Suprapubic skin (tissue), 4 donors: ENCODE measurements at places on chromosomes 2 and 18. TPM values are rescaled to one million over a fixed set of nuclear protein-coding genes. Genes with fewer than 3 reads are reported as not detected.

ABCG5 gene
- not detected for total RNA-seq

NGEF gene
- total RNA-seq, result 25.0 TPM

GAD1 gene
- not detected for total RNA-seq

ACKR3 gene
- total RNA-seq, result 37.3 TPM

ADGRF3 gene
- total RNA-seq, result 0.21 TPM

ELOA2 gene
- not detected for total RNA-seq

DLGAP1 gene
- 2.1 TPM for total RNA-seq

DNER gene
- 11.6 TPM for total RNA-seq

AGXT gene
- total RNA-seq, result not detected

PMAIP1 gene
- total RNA-seq, result 27.3 TPM

GRCh38 chr2:239227661-239228371, 173.0 kb downstream of the HDAC4 start:
- H3K36me3 ChIP-seq, result no peaks in the 10 kb centered on the region
- H3K27me3 ChIP-seq, result no peaks in the 10 kb centered on the region
- H3K4me3 ChIP-seq, result no peak overlapping the region
- peaks cover 64% of the 10 kb centered on the region for H3K4me1 ChIP-seq
- peak; percentile 61 for DNase-seq
- H3K27ac ChIP-seq, result peak overlapping the region; percentile 70

GRCh38 chr2:13616616-13617015, 899.9 kb downstream of the TRIB2 start:
- H3K27me3 ChIP-seq, result no peaks in the 10 kb centered on the region
- H3K4me1 ChIP-seq, result no peaks in the 10 kb centered on the region
- no peak overlapping the region for H3K27ac ChIP-seq
- no peak overlapping the region for H3K4me3 ChIP-seq
- no peaks in the 10 kb centered on the region for H3K36me3 ChIP-seq

DNA sequence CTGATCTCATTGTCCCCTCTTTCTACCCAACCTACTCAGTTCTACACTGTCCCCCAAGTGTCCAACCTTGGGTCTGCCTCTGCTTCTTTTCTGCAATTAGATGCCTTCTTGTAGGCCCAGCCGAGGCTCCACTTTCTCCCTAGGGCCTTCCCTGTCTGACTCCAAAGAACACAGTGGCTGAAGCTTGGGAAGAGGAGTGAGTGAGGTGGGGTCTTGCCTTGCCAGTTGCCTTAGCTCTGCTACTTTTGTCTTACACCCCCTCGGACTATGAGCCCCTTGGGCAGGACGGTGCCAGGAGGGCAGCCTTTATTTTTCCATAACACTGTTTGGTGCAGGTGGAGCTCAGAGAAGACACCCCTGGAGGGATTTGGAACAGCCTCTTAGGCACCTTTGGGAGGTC, 345.1 kb downstream of the CYP26B1 start:
- DNase-seq, result no peak
- H3K4me3 ChIP-seq, result no peak overlapping the region
- H3K4me1 ChIP-seq, result no peaks in the 10 kb centered on the region
- no peaks in the 10 kb centered on the region for H3K27me3 ChIP-seq
- no peak overlapping the region for H3K27ac ChIP-seq

- H3K27ac ChIP-seq, result peak overlapping the region; percentile 81
- H3K4me3 ChIP-seq, result no peak overlapping the region
- DNase-seq, result no peak
- H3K4me1 ChIP-seq, result peaks cover 56% of the 10 kb centered on the region
These were observed 30.1 kb upstream of the ATL2 start for GRCh38 chr2:38407111-38407682.

GRCh38 chr2:141570474-141571131, 560.2 kb downstream of the LRP1B start:
- no peak overlapping the region for H3K4me3 ChIP-seq
- no peak for DNase-seq
- no peak overlapping the region for H3K27ac ChIP-seq
- no peaks in the 10 kb centered on the region for H3K36me3 ChIP-seq

GRCh38 chr2:20612925-20613916, 37.7 kb downstream of the HS1BP3 start:
- peak; percentile 52 for DNase-seq
- no peaks in the 10 kb centered on the region for H3K36me3 ChIP-seq
- peaks cover 66% of the 10 kb centered on the region for H3K4me1 ChIP-seq
- H3K4me3 ChIP-seq, result no peak overlapping the region
- H3K27ac ChIP-seq, result no peak overlapping the region
- no peaks in the 10 kb centered on the region for H3K27me3 ChIP-seq

- H3K36me3 ChIP-seq, result no peaks in the 10 kb centered on the region
- no peaks in the 10 kb centered on the region for H3K27me3 ChIP-seq
- no peak overlapping the region for H3K4me3 ChIP-seq
- H3K4me1 ChIP-seq, result peaks cover 5% of the 10 kb centered on the region
- no peak for DNase-seq
These were observed 392.8 kb upstream of the GALNT5 start for GRCh38 chr2:156864753-156865152.

DNA sequence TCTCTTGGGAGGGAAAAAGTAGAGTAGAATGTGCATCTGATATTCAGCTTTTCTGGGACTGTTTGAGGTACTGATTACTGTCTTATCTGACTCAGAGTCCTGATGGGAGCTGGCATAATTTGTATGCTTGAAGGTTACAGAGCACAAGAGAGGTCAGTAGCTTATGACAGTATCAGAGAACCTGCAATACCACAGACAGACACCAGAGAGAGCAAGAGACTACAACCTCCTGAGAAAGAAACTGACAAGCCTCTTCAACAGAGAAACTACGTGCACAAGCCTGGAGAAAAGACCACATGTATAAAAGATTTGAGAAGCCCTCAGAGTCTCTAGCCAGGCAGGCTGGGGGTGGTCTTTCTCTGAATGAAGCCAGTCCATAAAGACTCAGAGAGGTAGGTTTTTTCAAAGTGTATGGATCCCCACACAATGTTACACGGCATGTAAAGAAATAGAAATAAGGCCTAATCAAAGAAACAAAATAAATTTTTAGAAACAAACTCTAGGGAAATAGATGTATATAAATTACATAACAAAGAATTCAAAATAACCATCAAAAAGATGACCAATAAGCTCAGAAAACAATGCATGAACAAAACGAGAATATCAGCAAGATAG, 568.3 kb downstream of the LRRTM4 start:
- H3K27ac ChIP-seq, result no peak overlapping the region
- H3K4me1 ChIP-seq, result no peaks in the 10 kb centered on the region
- no peak for DNase-seq
- no peak overlapping the region for H3K4me3 ChIP-seq
- no peaks in the 10 kb centered on the region for H3K36me3 ChIP-seq

GRCh38 chr2:127641846-127642507, 4.0 kb upstream of the GPR17 start:
- H3K4me1 ChIP-seq, result peaks cover 19% of the 10 kb centered on the region
- H3K27me3 ChIP-seq, result no peaks in the 10 kb centered on the region
- DNase-seq, result no peak
- H3K36me3 ChIP-seq, result no peaks in the 10 kb centered on the region
- H3K4me3 ChIP-seq, result no peak overlapping the region

GRCh38 chr18:1222880-1223279, 318.2 kb downstream of the ADCYAP1 start:
- no peak overlapping the region for H3K4me3 ChIP-seq
- H3K36me3 ChIP-seq, result no peaks in the 10 kb centered on the region
- DNase-seq, result no peak
- no peaks in the 10 kb centered on the region for H3K27me3 ChIP-seq
- no peak overlapping the region for H3K27ac ChIP-seq
- H3K4me1 ChIP-seq, result no peaks in the 10 kb centered on the region

DNA sequence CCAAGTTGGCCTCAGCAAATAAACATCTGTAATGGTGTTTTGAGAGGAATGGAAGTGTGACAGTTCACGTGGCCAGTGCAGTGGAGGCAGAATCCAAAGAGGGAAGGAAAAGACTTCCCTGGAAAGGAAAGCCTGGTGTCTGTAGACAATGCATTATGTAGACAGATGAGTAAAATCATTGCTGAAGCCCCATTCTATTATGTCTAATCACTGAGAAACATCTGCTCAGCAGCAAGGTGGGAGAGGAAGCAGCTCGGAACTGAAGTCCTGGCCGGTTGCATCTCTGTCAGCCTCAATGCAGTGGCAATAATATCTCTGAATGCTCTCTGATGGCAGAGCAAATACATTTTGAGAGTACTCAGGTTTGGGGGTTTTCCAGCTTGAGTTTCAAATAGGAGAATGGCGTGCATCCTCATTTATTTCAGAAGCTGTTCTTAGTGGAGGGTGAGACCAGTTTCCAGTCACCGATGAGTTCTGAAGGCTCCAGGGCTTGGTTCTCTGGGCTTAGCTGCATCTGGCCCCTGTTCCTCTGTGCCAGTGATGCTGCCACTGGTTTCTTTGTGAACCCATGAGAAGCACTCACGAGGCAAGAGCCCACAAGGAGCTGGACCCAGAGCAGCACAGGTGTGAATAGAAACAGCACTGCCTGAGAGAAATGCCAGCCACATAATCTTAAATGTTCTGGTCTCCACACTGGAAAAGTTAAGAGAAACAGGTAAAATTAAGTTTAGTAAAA, 63.3 kb downstream of the RPIA start:
- H3K36me3 ChIP-seq, result peaks cover 49% of the 10 kb centered on the region
- no peaks in the 10 kb centered on the region for H3K4me1 ChIP-seq
- no peaks in the 10 kb centered on the region for H3K27me3 ChIP-seq
- H3K27ac ChIP-seq, result no peak overlapping the region

DNA sequence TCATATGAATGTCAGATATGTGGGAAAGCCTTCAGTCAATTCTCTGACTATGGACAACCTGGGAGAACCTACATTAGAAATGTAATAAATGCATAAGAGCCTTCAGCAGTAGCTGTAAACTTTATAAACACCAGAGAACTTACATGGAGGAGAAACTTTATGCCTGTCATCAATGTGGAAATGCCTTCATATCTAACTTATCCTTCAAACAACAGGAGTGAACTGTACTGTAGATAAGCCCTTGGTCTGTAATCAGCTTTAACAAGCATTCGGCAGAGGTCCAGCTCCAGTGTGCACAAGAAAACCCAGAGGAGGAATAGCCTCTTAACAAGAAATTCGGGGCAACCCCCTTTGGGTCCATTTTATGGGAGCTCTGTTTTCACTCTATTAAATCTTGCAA, 14.8 kb upstream of the UXS1 start:
- no peak for DNase-seq
- no peaks in the 10 kb centered on the region for H3K36me3 ChIP-seq
- no peaks in the 10 kb centered on the region for H3K4me1 ChIP-seq
- H3K27me3 ChIP-seq, result no peaks in the 10 kb centered on the region
- H3K27ac ChIP-seq, result no peak overlapping the region

DNA sequence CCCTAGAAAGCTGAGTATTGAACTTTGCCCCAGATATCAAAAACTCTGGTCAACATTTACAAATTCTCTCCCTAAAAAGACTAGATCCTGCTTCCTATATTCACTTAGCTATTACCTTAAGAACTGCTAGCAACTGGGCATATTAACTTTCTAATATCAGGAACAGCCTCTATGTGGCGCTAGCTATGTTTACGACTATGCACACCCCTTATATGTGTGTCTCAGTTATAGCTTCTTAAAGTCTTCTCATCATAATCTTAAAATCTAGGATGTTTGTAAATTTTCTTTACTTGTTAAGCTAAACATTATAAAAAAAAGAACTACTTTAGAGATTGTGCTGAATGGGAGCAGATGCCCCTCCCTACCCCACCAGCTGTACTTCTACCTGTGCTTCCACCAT, 1.7 kb upstream of the STAMBP start:
- H3K27ac ChIP-seq, result no peak overlapping the region
- H3K4me1 ChIP-seq, result peaks cover 31% of the 10 kb centered on the region
- no peak overlapping the region for H3K4me3 ChIP-seq
- no peak for DNase-seq
- peaks cover under 1% of the 10 kb centered on the region for H3K36me3 ChIP-seq

DNA sequence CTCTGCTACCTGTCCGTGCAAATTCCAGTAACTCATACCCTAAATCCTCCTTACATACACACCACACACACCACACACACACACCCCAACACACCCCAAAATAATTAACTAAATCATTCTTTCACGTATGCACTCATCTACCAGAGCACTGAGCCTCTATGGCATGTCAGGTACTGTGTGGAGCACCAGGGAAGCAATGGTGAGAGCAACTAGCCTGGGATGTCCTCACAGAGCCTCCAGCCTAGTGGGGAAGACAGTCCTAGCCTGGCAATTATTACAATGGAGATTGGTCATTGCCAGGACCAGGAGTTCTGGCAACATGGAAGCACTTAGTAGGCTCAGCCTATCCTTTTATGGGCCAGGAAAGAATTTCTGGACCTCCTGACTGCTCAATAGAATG, 72.7 kb upstream of the LCLAT1 start:
- H3K4me1 ChIP-seq, result no peaks in the 10 kb centered on the region
- DNase-seq, result no peak
- H3K4me3 ChIP-seq, result no peak overlapping the region

DNA sequence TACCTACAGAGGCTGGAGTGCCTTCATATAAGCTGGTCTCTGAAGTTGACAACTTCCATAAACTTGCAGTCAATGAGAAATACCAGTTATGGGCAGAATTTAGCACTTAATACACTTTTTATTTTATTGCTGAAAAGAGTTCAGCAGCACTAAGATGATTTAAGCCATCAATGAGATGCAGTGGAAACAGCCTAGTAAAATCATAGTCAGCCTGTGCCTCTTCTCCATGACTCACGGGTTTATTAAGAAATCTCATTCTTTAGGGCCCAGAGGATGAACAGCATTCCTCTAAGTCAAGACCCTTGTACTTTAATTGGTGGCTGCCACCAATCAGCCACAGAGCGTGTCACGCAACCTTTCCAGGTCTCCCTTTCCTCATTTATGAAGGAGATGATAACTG, 1357.9 kb upstream of the CELF4 start:
- no peaks in the 10 kb centered on the region for H3K4me1 ChIP-seq
- no peak overlapping the region for H3K27ac ChIP-seq
- no peak for DNase-seq
- H3K27me3 ChIP-seq, result no peaks in the 10 kb centered on the region
- no peaks in the 10 kb centered on the region for H3K36me3 ChIP-seq

- DNase-seq, result peak; percentile 38
- no peak overlapping the region for H3K27ac ChIP-seq
- no peak overlapping the region for H3K4me3 ChIP-seq
- H3K27me3 ChIP-seq, result peaks cover 19% of the 10 kb centered on the region
- H3K4me1 ChIP-seq, result no peaks in the 10 kb centered on the region
- H3K36me3 ChIP-seq, result no peaks in the 10 kb centered on the region
These were observed 17.7 kb upstream of the ATP6V1B1 start for GRCh38 chr2:70918016-70918415.

DNA sequence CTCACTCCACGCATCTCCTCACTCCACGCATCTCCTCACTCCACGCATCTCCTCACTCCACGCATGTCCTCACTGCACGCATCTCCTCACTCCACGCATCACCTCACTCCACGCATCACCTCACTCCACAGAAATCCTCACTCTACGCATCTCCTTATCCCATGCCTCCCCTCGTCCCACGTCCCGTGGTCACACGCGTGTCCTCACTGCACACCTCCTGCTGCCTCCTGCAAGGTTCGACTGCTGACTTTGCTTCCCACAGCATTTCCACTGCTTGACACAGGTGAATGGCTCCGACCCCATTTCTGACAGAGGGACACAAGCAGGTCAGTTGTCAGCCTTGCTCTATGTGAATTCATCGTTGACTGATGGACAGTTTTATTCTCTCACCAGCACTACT, 103.0 kb downstream of the USP40 start:
- DNase-seq, result no peak
- H3K27ac ChIP-seq, result no peak overlapping the region
- H3K27me3 ChIP-seq, result no peaks in the 10 kb centered on the region
- H3K4me3 ChIP-seq, result no peak overlapping the region

- no peaks in the 10 kb centered on the region for H3K27me3 ChIP-seq
- H3K4me1 ChIP-seq, result no peaks in the 10 kb centered on the region
- DNase-seq, result no peak
- no peak overlapping the region for H3K4me3 ChIP-seq
- no peak overlapping the region for H3K27ac ChIP-seq
These were observed 98.4 kb downstream of the NDUFA10 start for GRCh38 chr2:239926587-239927232.
